ENCODE measurements at places on chromosomes 1 and 21. TPM values are rescaled to one million over a fixed set of nuclear protein-coding genes. Genes with fewer than 3 reads are reported as not detected.

DNA sequence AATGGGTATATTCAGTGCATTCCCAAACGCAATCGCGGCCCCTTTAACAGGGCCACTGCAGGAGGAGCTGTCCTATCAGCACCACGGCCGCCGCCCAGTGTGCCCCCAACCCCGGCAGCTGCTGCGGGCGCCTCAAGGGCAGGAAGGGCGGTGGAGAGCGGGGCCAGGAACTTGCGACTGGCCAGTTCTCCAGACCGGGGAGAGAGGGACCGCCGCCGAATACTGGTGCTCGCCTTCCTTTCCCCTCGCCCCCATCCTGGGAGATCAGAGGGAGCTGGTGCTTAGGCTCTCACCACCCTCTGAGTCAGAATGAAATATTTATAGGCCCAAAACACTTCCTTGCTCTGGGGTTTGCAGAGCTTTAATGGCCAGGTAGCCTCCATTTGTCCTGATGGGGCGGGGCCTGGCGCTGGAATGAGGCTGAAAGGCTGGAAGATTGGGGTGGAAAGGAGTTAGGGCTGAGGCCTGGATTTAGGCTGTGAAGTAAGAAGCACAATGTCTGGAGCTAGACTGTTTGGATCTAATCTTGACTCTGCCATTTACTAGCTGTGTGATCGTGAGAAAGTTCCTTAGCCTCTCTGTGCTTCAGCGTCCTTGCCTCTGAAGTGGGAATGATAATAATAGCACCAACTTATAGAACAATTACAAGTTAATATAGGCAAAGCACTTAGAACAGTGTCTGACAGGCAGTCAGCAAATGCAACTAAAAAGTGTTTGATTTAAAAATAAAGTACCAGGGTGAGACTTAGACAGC lies 75.5 kb downstream of the NAV1 start:
- peak; percentile 68 for DNase-seq

- DNase-seq, result no peak
These were observed 548 bp upstream of the MFSD2A start for GRCh38 chr1:39954324-39954869.

HAPLN2 gene
- 0.91 TPM for total RNA-seq

GRCh38 chr1:118115567-118116295 lies 69.3 kb downstream of the SPAG17 start:
- no peak for DNase-seq

- DNase-seq, result no peak
These were observed 138.5 kb upstream of the SGIP1 start for GRCh38 chr1:66395202-66396061.

FBXO2 gene
- 0.30 TPM for total RNA-seq

- DNase-seq, result no peak
These were observed 26.5 kb upstream of the TSPEAR start for GRCh38 chr21:44737706-44738354.

PIGR gene
- total RNA-seq, result not detected

GRCh38 chr1:215357901-215358300 lies 209.2 kb upstream of the KCTD3 start:
- no peak for DNase-seq

DNA sequence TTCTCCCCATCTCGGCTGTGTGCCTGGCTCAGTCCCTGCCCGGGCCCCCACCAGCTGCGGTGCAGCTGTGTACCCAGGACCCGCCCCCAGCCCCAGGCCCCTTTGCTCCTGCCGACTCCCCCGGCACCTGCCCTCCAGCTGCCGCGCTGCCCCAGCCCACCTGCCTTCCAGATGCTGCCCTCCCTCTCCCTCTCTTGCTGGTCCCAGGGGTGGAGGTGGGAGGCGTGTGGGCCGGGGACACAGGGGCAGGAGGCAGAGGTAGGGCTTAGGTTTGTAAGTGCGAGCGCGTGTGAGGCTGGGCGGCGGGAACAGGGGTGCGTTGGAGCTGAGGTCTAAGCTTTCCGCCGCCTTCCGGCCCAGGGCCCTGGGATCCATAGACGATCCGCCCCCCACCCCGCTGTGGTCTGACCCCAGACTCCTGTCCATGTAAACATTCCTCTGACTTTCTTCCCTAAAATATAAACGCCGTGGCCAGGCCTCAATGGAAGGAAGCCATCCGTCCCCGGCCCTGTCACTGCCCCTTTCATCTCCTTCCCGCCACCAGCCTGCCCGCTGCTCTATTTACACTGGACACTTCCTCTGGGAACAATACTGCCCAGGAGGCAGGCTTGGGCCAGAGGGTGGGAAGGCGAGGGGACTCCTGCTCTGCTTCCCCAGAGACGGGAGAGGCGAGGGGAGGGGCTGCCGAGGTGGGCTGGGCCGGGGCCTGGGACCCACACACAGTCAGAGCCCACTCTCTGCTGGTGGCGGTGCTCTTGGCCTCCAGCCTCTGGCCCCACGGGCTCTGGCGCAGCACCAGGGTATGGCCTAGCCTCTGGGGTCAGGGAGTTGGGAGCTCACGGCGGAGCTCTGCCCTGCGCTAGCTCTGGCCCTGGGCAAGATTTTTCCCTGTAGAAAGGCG lies 128.3 kb downstream of the CASZ1 start:
- DNase-seq, result peak; percentile 30

- no peak for DNase-seq
These were observed 78.5 kb downstream of the NMNAT2 start for GRCh38 chr1:183339556-183340167.

DNA sequence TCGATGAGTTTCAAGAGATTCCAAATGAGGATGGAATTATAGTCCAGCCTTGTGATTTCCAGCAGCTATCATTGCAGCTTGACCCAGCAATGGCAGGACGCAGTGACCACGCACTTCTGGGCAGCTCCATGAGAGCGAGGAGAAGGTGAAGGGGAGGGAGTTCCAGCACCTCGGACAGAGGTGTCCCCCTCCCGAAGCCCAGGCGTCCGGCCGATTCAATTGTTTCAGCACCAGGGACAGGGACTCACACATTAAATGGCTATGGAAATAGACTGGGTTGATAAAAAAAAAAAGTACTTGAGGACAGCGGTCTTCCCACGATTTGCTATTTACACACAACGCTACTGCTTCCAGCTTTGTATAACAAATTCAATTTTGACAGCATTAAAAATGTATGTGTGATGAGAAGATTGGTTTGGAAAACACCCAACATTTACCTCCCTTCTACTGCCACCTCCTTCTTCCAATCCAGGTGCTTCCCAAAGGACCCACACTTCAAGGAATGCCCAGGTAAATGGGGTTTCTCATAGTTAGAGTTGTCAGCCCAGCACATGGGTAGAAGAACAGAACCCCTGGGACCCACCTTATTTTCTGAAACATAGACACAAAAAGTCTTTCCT lies 71.8 kb downstream of the DISP3 start:
- peak; percentile 81 for DNase-seq

CTSS gene
- 0.16 TPM for total RNA-seq

- no peak for DNase-seq
These were observed 13.0 kb upstream of the BATF3 start for GRCh38 chr1:212712451-212713303.

DNA sequence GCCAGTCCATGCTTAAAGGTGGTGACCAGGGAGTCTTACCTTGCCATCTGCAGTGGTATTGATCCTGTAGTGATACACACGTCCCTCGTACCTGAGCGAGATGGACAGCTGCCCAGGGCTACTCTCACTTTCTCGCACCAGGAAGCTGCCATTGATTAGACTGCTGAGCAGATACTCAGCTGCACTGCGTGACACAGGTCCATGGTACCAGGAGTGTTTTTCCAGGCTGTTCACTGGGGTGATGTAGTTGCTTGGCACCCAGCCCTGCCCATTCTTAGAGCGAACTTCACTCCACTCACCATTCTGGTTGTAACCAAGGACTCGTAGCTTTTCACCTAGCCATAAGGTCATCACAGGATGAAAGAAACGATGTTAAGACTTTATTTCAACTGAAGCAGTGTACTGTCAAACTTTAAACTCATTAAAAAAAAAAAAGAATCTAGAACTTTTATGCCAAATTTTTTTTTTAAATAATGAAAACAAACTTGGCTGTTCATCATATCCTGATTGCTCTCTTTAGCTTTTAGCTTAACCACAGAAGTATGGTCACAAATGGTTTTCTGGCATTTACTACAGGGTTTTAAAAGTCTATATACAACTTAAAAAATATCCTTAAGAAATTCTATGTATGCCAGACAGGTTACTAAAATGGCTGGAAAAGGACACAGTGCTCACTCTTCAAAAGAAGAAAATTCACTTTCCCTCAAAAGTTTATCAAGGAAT lies 44.6 kb downstream of the TOR3A start:
- no peak for DNase-seq

DNA sequence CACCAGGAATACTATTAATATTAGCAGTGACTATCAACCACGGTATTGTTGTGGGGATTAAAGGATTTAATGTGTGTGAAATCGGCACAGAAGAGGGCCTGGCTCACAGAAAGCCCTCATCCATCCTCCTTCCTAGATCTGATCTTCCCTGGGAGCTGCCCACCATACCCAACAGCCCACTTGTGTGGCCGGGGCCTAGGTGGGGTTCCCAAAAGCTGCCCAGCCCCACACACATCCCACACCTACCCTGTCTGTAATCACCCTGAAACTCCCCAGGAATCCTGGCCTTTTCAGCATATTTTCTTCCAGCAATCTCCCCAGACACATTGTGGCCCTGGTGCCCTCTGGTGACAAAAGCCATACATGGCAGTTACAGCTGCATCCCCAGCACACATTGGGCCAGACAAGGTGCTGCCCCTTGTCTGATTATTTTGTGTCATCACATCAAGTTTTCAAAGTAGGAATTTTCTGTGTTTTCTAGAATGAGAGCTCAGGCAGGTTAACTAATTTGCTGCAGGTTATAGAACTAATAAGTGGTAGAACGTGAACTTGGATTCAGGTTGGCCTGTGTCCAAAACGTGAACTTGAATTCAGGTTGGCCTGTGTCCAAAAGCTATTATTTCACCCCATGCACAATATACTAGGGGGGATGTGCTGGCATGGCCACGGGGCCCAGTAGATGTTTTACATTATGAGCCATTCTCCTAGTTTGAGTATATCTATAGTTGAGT lies 5.3 kb upstream of the SLC6A9 start:
- DNase-seq, result peak; percentile 64

DNA sequence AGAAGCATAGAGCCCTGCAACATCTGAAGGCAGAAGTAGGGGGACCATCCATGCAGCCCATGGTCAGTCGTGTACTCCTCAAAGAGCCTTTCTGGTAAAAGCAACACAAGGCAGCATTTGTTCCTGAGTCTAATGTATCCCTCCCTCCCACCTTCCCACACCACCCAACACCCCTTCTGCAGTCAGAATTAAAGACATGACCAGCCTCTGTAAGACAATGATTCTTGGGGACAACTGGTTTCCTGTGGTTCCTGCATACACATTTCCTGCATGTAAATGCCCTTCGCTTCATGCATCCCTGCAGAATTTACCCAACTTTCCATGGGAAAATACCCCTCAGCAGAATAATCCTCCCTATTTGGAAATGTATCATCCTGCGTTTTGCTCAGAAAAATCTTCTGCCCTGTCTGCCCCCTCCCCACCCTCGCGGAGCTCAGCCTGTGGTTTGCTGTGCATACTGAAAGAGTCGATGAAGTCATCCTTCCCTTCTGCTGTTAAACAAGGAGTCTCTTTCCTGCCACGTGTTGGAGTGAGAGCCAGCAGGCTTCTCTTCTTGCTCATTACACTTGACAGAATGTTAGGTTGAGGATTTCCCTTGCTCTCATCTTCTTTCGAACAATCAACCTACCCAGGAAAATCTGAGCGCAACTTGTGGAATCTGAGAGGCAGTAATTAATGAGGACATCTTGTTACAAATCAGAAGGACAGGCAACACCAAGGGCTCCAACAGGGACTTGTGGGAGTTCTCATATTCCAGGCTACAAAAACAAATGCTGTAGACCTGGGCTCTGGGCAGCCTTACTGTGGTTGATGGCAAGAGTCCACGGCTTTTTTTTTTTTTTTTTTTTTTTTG lies 4.7 kb downstream of the TNN start:
- no peak for DNase-seq

AMY1A gene
- total RNA-seq, result not detected

DNA sequence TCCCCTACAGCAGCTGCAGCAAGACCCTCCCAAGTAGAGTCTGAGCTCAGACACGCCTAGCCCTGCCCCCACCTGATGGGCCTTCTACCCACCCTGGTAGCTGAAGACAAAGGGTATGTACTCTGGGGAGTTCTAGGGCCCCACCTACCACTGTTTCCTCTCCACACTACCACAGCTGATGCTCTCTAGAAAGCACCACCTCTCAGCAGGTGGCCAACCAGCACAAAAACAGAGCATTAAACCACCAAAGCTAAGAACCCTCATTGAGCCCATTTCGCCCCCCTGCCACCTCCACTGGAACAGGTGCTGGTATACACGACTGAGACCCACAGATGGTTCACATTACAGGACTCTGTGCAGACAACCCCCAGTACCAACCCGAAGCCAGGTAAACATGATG lies 258.9 kb downstream of the SETD4 start:
- DNase-seq, result no peak

GRCh38 chr1:183920651-183921050 lies 115.7 kb downstream of the RGL1 start:
- DNase-seq, result no peak

BARHL2 gene
- not detected for total RNA-seq

- no peak for DNase-seq
These were observed 810 bp downstream of the SLC19A1 start for GRCh38 chr21:45541221-45542039.

DNA sequence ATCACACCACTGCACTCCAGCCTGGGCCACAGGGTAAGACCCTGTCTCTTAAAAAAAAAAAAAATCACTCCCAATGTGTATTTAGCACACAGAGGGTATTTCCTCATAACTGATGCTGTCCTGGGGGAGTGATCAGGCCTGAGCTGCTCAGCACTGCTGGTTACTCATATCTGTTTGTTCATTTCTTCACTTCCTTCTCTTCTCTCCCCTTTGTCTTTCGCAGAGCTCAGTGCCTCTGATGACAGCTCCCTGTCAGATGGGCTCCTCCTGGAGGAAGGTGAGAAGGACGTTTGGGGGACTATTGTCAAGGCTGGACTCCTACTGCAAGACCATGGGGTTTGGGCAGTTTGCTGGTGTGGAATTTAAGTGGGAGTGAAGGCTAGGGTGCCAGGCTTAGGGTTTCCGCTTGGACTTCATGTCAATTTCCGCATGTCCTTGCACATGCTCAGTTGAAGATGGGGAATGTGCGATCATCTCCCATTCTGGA lies 13.0 kb downstream of the INAVA start:
- no peak for DNase-seq

DNA sequence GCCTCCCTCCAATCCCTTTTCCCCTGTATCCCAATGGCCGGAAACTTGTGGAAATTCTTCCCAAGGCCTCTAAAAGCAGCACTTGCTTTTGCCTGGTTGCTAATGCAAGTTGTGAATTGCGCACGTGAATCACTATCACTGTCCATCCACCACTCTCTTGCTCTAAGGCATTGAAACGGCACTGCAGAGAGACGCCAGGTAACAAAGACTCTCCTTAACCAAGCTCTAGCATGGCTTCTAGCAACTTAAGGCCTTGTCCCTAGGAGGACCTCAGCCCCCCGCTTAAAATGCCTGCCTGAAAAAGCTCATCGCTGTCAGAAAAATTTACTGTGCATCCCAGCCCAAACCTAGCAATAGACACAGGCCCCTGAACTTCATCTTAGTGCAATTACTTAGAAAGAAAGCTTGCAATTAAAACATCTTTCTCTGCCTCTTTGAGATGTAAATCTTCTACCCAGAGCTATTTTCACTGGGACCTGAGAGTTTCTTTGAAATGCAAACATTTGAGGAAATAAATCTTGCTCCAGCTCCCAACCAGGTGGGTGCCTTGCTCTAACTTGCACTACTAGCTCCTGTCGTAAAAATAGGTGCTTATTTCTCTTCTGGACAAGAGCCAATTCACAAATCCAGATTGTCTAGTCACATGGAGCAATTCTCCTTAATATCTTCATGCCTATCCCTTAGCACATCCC lies 32.9 kb upstream of the ITLN2 start:
- DNase-seq, result no peak

ERG gene
- total RNA-seq, result 0.61 TPM

ZNF695 gene
- 21.8 TPM for total RNA-seq

Data from neural crest cell (in vitro differentiated cells).